ENCODE measurements at places on chromosomes 6 and 20.

DNA sequence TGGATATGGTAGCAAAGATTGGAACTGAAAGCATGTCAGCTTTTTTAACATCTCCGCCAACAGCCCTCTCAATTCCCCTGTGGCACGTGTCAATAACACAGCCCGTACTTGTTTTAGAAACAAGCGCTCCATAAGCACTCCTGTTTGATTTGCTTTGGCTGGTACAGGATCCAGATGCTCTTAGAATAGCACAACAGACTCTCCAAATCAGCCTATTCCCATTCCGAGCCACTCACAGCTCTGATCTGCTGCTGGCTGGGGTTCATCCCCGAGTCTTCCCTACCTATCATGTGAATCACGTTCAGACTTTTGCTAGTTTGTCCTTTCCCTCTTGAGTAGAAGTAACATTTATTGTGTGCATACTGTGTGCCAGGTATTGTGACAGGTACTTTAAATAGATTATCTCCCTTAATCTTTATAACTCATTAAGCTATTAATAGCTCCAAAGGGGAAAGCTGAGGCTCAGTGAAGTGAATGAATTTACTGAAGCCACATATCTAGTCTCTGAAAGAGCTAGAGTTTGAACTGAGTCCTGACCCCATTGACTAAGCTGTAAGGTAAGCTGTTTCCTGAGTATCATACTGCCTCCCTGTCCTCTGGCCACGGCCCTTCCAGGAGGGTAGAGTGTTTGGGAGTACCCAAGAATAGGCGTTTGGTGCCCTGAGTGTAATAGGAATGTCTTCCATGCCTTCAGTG, 46.7 kb downstream of the RALY start:
- no peak for DNase-seq

DNA sequence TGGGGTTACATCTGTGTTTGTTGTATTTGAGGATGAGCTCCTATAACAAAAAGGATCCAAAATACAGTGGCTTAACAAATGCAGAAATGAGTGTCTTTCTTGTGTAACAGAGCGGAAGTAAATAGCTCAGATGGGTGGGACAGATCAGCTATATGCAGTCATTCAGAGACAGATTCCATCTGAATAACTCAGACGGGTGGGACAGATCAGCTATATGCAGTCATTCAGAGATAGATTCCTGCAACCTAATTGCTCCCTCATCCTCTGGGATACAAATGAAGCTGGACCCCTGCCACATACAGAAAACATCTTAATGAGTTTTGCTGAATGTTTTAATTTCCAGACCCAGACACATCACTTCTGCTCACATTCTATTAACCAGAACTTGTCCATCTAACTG, 332.3 kb downstream of the BCKDHB start:
- no peak for DNase-seq

- DNase-seq = no peak
Observed at GRCh38 chr20:37919389-37920040, 16.6 kb downstream of the VSTM2L start.

DNA sequence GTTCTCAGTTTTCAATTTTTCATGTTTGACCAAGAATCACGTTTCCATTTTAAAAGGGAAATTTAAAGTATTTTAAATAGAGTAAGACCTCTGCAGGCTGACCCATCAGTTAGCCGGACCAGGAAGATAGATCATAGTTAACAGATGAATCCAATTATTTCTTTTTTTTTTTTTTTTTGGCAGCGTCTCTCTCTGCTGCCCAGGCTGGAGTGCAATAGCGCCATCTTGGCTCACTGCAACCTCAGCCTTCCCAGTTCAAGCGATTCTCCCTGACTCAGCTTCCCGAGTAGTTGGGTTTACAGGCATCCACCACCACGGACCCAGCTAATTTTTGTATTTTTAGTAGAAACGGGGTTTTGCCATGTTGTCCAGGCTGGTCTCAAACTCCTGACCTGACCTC, 256.7 kb upstream of the CNR1 start:
- DNase-seq = no peak

DNA sequence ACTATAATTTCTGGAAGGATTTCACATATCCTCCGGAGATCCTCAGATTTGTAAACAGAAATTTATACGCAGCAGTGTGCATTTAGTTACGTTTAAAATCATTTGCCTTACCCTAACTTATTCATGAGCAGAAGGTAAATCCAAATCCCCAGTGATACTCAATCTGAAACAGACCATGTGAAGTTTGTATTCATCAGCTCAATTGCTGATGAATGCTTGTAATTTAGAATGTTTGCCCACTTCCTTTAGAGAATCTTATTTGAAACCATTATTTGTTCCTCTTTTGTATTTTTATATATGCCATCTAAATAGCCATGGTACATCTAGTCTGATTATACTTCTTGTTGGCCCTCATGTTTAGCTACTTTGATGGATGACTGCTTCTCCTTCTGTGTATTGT, 15.4 kb downstream of the TAAR1 start:
- DNase-seq = no peak

DNA sequence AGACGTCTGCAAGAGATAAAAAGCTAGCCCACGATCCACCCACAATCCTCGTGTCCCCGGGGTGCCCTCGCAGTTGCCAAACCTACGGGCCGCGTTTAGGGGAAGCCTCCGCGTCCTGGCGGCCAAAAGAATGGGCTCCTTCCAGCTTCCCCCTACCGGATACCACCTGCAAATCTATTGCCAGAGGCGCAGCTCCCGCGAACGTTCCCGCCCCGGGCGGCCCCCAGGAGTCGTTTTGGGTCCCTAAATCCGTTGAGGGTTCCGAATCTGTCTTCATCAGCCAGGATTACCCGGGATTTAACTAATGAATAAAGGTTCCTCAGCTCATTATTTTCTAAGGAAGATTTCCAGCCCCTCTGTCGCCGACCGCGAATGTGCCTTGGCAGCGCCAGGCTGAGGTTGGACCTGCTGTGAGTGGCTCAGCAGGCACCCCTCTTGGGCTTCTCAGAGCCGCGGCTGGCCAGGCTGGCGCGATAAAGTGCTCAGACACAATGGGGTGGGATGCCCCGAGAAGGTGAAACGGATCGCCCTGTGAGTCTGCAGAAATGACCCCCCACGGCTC, 2.8 kb upstream of the VSX1 start:
- DNase-seq = no peak

- no peak for DNase-seq
Observed at GRCh38 chr6:80094017-80094416, 12.5 kb upstream of the BCKDHB start.

DNA sequence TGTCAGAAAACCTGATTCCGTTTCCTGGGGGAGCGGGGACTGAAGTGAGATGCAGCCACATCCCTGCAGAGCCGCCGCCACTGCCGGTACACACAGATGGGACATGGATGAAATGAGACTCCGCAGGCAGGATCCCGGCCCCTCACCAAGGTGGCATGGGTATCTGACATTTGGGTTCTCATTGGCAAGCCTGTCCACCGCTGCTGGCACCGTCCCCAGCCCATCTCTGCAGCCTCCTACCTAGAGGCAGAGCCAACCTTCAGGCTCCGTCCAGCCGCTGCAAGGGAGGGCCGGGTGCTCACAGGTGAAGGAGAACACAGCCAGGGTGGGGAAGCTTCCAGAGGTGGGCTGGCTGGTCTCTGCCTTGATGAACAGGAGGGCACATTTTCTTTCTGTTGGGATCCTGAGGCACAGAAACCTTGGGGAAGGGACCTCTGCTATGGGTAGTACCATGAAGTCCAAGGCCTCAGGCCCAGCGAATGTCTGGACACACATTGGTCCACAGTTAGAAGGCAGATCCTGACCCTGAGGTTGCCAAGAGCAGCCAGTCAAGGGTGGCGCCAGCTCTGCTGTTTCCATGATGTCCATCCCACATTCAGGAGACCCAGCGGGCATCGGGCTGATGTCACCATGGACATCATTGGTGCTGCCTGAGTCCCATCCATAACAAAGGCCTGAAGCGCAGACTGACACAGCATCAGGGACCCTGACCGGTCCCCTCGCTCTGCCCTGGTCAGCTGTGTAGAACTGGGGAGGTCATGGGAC, 177.4 kb downstream of the TAF4 start:
- no peak for DNase-seq

GRCh38 chr6:12058172-12058961, 46.3 kb downstream of the HIVEP1 start:
- DNase-seq = no peak

DNA sequence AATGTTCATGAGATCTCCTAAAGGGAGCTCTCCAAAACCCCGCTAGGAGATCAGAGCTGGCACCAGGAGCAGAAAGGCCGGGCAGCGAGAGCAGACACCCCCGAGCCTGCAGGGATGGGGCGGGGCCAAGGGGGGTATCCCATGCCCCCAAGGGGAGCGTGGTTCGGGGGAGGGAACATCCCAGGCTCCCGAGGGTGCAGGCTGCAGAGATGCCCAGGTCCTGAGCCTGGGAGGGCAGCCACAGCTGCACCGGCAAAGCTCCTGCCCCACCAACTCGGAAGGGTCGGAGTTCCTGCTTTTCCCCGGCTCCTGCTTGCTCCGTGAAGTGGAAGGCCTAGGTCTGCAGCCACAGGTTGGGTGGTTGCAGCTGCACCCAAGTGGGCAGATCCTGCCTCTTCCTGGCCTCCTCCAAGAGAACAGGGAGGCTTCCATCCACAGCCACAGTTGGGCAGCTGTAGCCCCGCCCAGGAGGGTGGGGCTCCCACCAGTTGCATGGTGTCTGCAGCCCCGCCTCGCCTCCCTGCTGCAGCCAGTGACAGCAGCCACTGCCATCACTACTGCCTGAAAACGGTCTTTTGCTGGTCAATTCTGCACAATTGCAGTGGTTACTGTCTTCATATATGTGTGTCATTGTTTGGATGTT, 13.4 kb upstream of the GMNN start:
- DNase-seq = no peak

DNA sequence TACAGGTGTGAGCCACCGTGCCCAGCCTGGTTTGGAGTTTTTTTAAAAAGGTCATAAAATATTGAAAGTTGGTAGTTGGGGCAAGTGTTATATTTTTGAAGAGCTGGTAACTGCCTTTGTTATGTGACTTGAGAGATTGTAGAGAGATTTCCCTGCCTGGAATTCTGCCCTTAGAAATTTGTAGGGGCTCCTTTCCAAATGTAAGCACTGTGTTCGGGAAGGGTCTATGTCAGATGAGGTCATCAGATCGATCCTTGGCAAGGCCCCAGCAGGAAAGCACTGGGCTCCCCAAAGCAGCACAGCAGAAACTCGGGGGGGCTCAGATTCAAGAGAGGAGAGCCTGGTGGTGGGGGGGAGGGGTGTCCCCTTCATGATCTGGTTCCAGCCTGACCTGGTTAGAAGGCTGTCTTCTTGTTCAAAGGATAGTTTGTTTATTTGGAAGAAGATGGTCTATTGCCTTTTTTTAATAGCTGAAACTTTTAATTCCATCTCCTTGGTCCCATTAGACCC, 220.2 kb downstream of the UST start:
- no peak for DNase-seq

DNA sequence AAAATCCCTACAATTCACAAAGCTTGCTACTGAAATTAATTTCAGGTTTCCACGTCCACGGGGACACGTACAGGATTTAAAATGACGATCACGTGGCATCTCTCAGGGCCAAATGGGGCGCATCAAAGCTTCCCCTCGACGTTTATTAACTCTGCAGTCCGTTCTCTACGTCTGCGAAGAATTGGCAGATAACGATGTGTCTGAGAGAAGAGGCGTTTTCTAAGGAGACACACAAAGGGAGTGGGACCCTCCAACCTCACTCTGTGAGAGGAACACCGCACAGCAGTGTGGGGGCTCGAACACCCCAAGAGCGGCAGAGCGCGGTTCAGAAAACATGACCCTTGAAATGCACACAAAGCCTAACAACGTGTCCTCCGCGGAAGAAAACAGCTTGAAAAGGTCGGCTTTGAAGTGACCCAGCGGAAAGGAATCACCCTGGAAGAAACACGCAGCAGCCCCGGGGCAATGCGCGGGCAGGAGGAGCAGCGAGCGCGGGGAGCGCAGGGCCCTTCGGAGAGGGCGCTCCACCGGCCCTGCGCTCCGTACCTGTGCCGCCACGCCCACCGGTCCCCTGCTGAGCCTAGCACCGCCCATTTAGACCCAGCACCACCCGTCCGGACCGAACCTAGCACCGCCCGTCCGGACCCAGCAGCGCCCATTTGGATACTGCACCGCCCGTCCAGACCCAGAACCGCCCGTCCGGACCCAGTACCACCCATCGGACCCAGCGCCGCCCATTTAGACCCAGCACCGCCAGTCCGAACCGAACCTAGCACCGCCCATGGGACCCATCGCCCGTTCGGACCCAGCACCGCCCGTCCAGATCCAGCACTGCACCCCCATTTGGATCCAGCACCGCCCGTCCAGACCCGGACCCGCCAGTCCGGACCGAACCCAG, 1.1 kb upstream of the AFDN start:
- no peak for DNase-seq

DNA sequence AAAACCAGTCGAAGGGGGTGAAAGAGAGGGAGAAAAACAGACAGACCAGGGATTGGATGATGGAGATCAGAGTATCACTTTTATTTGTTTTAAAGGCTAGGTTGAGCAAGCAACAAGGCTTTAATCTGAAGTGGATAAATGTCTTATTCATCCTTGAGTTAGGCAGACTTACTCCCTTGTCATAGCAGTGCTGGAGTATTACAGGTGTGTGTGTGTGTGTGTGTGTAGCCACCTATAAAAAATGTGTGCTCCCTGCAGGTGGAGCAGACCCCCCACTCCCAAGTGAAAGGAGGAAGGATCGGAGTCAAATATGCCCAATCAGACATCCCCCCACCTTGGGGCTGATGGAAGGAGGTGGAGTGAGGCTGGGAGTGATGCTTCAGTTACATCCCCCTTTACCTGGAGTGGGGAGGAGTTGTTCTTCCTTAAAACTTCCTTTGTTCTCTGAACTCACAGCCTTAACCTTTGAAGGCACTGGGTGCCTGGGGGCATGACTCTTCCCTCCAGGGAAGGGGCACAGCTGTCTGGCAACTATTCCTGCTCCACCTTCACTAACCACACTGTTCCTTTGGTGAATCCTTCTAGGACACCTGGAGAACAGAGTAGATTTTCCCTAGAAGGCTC, 27.3 kb downstream of the PTK7 start:
- DNase-seq = no peak

DNA sequence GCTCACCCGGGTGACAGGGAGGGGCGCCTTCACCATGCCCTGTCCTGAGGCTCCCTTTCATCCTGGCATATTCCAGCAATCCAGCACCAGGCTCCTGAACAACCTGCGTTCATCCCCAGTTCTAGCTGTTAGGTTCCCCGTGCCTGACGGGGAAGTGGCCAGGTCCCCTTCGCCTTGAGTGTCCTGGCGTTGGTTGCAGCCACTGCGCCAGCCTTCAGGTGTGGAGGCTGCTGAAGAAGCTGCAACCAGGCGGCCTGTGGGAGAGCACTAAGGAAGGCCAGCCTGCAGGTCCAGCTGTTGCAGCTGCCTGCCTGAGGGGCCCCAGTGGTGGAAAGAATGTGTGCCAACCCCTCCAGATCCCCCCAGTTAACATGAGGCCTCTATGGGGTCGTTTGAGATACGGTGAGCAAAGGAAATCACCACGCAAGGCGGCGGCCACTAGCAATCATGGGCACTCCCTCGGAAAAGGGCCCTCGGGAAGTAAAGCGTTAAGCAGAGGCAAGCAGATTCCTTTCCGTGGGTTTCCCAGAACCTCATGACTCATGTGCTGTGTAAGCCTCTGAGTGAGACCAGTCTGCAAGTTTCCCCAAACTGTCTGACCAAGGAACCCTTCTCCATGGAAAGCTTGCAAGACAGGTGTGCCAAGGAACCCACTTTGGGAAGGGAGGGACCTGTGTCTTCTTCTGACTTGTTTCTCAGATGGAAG, 320.8 kb downstream of the TAF4 start:
- DNase-seq = no peak
